ENCODE measurements at places on chromosomes 11 and 22. TPM values are rescaled to one million over a fixed set of nuclear protein-coding genes. Genes with fewer than 3 reads are reported as not detected.

Gene AMOTL1
- polyA plus RNA-seq, result 8.2 TPM

Gene OR8D1
- not detected for polyA plus RNA-seq

Gene MPEG1
- not detected for polyA plus RNA-seq

Gene IGLL1
- polyA plus RNA-seq, result not detected

Gene C22orf31
- polyA plus RNA-seq, result not detected

Gene C11orf86
- 0.97 TPM for polyA plus RNA-seq

Gene CDC42EP1
- polyA plus RNA-seq, result 8.3 TPM

Gene TTC12
- 4.7 TPM for polyA plus RNA-seq

Gene SERPING1
- polyA plus RNA-seq, result 78.8 TPM

Gene PEX16
- 47.2 TPM for polyA plus RNA-seq

Gene FGF19
- polyA plus RNA-seq, result 14.8 TPM

All from H1 (cell line).